Right renal cortex interstitium (tissue), 3 donors: ENCODE measurements at places on chromosomes 5 and 9. TPM values are rescaled to one million over a fixed set of nuclear protein-coding genes. Genes with fewer than 3 reads are reported as not detected.

ARL14EPL gene
- not detected for polyA plus RNA-seq

MORN5 gene
- 3.4 TPM for polyA plus RNA-seq

IL9 gene
- not detected for polyA plus RNA-seq

GLRX gene
- polyA plus RNA-seq, result 64.1 TPM

DDX4 gene
- not detected for polyA plus RNA-seq

INSL6 gene
- polyA plus RNA-seq, result 0.24 TPM

WNK2 gene
- polyA plus RNA-seq, result 15.1 TPM
